ENCODE measurements at places on chromosomes 13 and 19.

- DNase-seq: peak; percentile 76
Observed at GRCh38 chr13:75479102-75479740, 2.7 kb downstream of the TBC1D4 start.

GRCh38 chr13:74573654-74574053, 439.4 kb upstream of the KLF12 start:
- DNase-seq: peak; percentile 11

GRCh38 chr13:111967572-111968201, 99.3 kb upstream of the SOX1 start:
- no peak for DNase-seq

DNA sequence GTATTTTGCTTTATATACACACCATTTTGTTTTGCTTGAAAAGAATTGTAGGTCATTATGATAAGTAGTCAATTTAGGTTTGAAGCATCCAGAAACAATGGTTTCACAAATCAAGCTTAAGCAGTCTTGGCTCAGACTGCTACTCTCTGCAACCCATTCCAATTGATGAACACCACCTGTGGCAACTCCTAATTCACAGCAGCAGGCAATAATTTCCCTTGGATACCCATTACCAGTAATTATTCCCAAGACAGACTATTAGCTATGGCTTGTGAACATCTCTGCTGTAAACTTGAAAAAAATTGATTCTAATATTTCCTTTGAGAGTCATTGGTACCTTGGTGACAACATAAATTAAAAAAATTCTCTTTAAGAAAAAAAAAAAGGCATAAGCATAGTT, 299.3 kb upstream of the SLITRK6 start:
- no peak for DNase-seq

GRCh38 chr13:38417241-38417640, 67.6 kb downstream of the UFM1 start:
- no peak for DNase-seq

DNA sequence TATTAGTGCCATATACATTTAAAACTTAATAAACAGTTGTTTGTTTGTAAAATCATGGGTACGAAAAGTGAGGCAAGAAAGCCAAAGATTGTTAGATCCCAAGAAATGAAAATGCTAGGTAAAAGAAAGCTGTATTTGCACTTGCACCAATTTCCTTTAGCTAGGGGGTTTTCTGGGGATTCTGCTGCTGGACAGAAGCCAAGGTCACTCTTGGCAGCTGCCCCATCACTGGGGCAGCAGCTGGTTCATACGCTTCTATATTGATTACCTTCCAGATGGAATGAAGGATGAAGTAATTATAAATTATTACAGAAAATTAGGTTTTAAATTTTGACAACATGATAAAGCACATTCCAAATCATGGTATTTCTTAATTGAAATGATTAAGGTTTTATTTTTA, 127.4 kb downstream of the SLITRK5 start:
- no peak for DNase-seq

DNA sequence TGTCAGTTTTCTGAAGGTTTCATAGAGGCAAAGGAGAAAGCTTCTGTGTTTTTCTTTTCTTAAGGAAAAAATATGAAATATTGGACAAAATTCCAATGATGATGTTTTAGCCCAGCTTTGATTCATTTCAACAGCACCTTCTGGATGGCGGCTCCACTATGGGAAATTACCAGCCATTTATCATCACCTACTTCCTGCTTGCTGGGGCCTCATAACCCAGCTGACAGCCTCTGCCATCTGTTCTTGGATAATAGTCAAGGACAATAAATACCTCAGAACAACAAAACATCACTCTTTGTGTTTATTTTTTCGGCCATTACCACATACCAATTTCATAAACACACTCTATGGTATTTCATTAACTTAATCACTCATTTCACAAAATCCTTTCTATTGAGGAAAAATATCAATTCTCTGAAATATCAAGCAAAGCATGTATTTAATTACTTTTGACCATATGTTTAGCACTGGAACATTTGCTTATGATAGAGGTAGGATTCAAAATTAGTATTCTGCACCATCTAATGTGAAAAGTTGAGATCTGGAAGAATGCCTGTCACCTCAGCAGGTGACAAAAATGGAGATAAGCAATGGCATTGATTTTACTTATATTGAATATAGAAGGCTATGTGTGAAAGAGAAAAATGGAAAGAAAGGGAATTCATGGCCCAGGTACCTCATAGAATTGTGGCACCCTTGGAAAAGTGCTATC, 629.7 kb downstream of the LIG4 start:
- DNase-seq: no peak

GRCh38 chr19:48644355-48644754, 1.6 kb downstream of the CA11 start:
- no peak for DNase-seq

GRCh38 chr13:64527561-64527960, 2702.6 kb downstream of the PCDH9 start:
- no peak for DNase-seq

- no peak for DNase-seq
Observed at GRCh38 chr19:35104361-35104760, 11.3 kb upstream of the FXYD3 start.
